ENCODE measurements at places on chromosomes 11 and 22. TPM values are rescaled to one million over a fixed set of nuclear protein-coding genes. Genes with fewer than 3 reads are reported as not detected.

- no peak overlapping the region for H3K4me3 ChIP-seq
- H3K4me1 ChIP-seq: peaks cover 16% of the 10 kb centered on the region
- H3K36me3 ChIP-seq: peaks cover 47% of the 10 kb centered on the region
- H3K27me3 ChIP-seq: no peaks in the 10 kb centered on the region
These were observed 212.6 kb downstream of the DBX1 start for GRCh38 chr11:19947537-19948114.

DNA sequence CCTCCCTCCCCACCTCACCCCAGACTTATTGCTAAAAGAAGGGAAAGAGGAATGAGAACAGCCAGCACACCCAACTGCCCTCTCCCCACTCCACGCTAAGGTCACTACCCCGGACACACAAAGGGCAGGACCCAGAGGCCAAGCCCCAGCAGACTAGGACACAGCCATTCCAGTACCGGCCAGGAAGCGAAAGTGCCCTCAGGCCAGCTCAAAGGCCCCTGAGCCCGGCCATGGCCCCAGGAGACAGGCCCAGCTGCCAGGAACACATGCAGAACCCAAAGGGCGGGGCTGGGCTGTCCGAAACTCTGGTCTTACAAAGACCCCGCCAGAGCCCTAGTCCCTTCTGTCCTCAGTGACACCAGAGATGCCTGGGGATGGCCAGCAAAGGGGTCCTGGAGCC lies 5.5 kb downstream of the RCOR2 start:
- DNase-seq: no peak
- no peak overlapping the region for H3K4me3 ChIP-seq
- peaks cover 17% of the 10 kb centered on the region for H3K4me1 ChIP-seq
- H3K27me3 ChIP-seq: no peaks in the 10 kb centered on the region

- H3K4me3 ChIP-seq: no peak overlapping the region
- H3K27ac ChIP-seq: no peak overlapping the region
- no peak for DNase-seq
- no peaks in the 10 kb centered on the region for H3K36me3 ChIP-seq
- H3K4me1 ChIP-seq: no peaks in the 10 kb centered on the region
These were observed 108.6 kb upstream of the ASPHD2 start for GRCh38 chr22:26320447-26320846.

The MAPK11 gene
- 5.8 TPM for total RNA-seq

DNA sequence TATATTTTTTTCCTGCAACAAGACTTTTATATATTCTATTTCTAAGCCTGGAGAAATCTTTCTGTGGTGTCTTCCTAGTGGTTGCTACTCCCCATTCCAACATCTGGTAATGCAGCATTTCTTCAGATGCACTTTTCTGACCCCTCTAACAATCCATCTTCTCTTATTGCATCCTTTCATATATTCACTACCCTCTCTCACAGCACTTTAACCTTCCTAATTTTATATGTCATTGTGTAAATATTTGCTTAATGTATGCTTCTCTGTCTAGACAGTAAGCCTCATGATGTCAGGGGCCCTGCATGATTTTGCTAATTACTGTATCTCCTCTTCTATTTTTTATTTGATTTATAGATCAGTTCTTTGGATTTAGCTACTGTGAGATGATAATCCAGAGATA lies 701.6 kb downstream of the KCNA4 start:
- no peak overlapping the region for H3K27ac ChIP-seq
- H3K27me3 ChIP-seq: no peaks in the 10 kb centered on the region
- H3K4me1 ChIP-seq: peaks cover 7% of the 10 kb centered on the region
- DNase-seq: no peak
- H3K4me3 ChIP-seq: no peak overlapping the region

DNA sequence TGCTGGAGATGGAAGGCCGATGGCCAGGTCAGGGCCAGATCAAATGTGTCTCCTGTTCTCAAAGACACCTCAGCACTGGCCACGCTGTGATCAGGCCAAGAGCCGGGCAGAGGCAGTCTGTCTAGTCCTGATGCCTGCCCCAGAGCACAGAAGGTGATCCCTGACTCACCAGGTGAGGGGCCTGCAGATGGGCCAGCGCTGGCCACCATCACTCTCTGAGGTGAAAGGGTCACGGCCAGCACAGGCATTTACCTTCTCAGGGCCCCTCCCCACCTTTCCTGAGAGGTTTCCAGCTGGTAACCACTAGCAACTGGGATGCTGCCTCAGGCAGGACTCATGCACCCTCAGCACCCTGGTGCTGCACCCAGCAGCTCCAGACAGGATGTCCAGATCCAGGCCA lies 2.9 kb downstream of the SBF1 start:
- no peak overlapping the region for H3K27ac ChIP-seq
- H3K36me3 ChIP-seq: peaks cover 6% of the 10 kb centered on the region
- no peak for DNase-seq
- H3K4me1 ChIP-seq: peaks cover 53% of the 10 kb centered on the region
- no peak overlapping the region for H3K4me3 ChIP-seq

GRCh38 chr11:65529475-65530156 lies 4.7 kb downstream of the SCYL1 start:
- H3K4me1 ChIP-seq: peaks cover 18% of the 10 kb centered on the region
- no peak overlapping the region for H3K27ac ChIP-seq
- H3K4me3 ChIP-seq: no peak overlapping the region
- no peak for DNase-seq

GRCh38 chr11:67542169-67542568 lies 18.9 kb upstream of the CABP2 start:
- H3K4me1 ChIP-seq: no peaks in the 10 kb centered on the region
- H3K4me3 ChIP-seq: no peak overlapping the region
- H3K27ac ChIP-seq: no peak overlapping the region
- no peaks in the 10 kb centered on the region for H3K27me3 ChIP-seq

GRCh38 chr11:117970400-117971024 lies 15.7 kb upstream of the IL10RA start:
- H3K27me3 ChIP-seq: no peaks in the 10 kb centered on the region
- H3K36me3 ChIP-seq: no peaks in the 10 kb centered on the region
- H3K27ac ChIP-seq: no peak overlapping the region
- H3K4me3 ChIP-seq: no peak overlapping the region
- DNase-seq: no peak
- H3K4me1 ChIP-seq: peaks cover 4% of the 10 kb centered on the region

GRCh38 chr11:75147875-75148263 lies 3.0 kb upstream of the SLCO2B1 start:
- H3K27me3 ChIP-seq: no peaks in the 10 kb centered on the region
- DNase-seq: no peak
- no peak overlapping the region for H3K4me3 ChIP-seq
- no peaks in the 10 kb centered on the region for H3K4me1 ChIP-seq
- H3K36me3 ChIP-seq: no peaks in the 10 kb centered on the region
- no peak overlapping the region for H3K27ac ChIP-seq

- H3K4me1 ChIP-seq: no peaks in the 10 kb centered on the region
- H3K27me3 ChIP-seq: no peaks in the 10 kb centered on the region
- no peak for DNase-seq
- H3K4me3 ChIP-seq: no peak overlapping the region
These were observed 58.1 kb upstream of the FAM181B start for GRCh38 chr11:82791779-82792178.

- no peaks in the 10 kb centered on the region for H3K36me3 ChIP-seq
- DNase-seq: no peak
- peak overlapping the region; percentile 98 for H3K4me3 ChIP-seq
These were observed 428 bp downstream of the CDKN1C start for GRCh38 chr11:2885017-2885677.

- no peak overlapping the region for H3K4me3 ChIP-seq
- no peak for DNase-seq
- H3K27me3 ChIP-seq: no peaks in the 10 kb centered on the region
- H3K4me1 ChIP-seq: no peaks in the 10 kb centered on the region
These were observed 359.5 kb upstream of the C11orf87 start for GRCh38 chr11:109062445-109062844.

The DMC1 gene
- 3.1 TPM for total RNA-seq

DNA sequence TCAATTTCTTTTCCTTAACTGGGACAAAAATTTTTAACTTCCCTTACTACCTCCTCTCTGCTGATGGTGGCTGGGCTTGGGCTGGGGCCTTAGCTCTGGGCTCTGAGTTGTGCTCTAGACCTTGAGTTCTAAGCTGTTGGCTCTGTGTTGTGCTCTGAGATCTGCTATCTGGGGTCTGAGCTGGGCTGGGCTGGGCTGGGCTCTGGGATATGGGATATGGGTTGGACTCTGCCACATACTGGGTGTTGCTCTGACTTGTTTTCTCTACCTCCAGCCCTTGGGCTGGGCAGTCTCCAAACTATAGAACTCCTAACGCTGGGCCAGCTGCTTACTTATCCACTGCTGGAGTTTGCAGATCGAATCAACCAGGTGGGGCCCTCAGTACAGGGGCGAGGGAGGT lies 41.9 kb downstream of the DNHD1 start:
- no peaks in the 10 kb centered on the region for H3K4me1 ChIP-seq
- no peak overlapping the region for H3K27ac ChIP-seq
- no peaks in the 10 kb centered on the region for H3K27me3 ChIP-seq
- no peaks in the 10 kb centered on the region for H3K36me3 ChIP-seq
- no peak for DNase-seq
- no peak overlapping the region for H3K4me3 ChIP-seq

- H3K27me3 ChIP-seq: no peaks in the 10 kb centered on the region
- no peak overlapping the region for H3K4me3 ChIP-seq
- H3K27ac ChIP-seq: peak overlapping the region; percentile 4
- H3K4me1 ChIP-seq: peaks cover 52% of the 10 kb centered on the region
- no peaks in the 10 kb centered on the region for H3K36me3 ChIP-seq
- no peak for DNase-seq
These were observed 95.2 kb downstream of the ABTB2 start for GRCh38 chr11:34262531-34263081.

The SLC25A17 gene
- total RNA-seq: 14.4 TPM

GRCh38 chr11:75570559-75571139 lies 8.6 kb downstream of the SERPINH1 start:
- peak overlapping the region; percentile 0 for H3K27ac ChIP-seq
- peaks cover 36% of the 10 kb centered on the region for H3K4me1 ChIP-seq
- no peak for DNase-seq
- peaks cover 68% of the 10 kb centered on the region for H3K36me3 ChIP-seq

The C1QTNF5 gene
- 53.2 TPM for total RNA-seq

DNA sequence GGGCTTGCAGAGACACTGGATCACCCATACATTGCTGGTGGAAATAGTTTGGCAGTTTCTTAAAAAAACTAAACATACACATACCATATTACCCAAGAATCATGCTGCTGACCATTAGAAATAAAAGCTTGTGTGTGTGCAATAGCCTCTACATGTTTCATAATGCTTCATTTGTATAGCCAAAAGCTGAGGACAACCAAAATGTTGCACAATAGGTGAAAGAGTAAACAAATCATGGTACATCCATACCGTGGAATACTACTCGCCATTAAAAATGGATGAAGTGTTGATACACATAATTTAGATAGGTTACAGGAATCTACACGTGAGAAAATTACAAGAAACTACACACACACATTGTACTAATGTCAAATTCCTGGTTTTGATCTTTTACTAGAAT lies 6.5 kb downstream of the KBTBD3 start:
- DNase-seq: no peak
- no peak overlapping the region for H3K27ac ChIP-seq
- no peak overlapping the region for H3K4me3 ChIP-seq
- H3K4me1 ChIP-seq: no peaks in the 10 kb centered on the region
- H3K36me3 ChIP-seq: no peaks in the 10 kb centered on the region

- no peaks in the 10 kb centered on the region for H3K4me1 ChIP-seq
- H3K4me3 ChIP-seq: no peak overlapping the region
- no peaks in the 10 kb centered on the region for H3K36me3 ChIP-seq
- no peaks in the 10 kb centered on the region for H3K27me3 ChIP-seq
- H3K27ac ChIP-seq: no peak overlapping the region
These were observed 451.3 kb downstream of the TBC1D22A start for GRCh38 chr22:47213571-47214230.

The RAG2 gene
- not detected for total RNA-seq
